ENCODE measurements at places on chromosomes 3 and 15.

- DNase-seq, result no peak
Measured at GRCh38 chr3:194098081-194098842, 37.7 kb upstream of the HES1 start.

DNA sequence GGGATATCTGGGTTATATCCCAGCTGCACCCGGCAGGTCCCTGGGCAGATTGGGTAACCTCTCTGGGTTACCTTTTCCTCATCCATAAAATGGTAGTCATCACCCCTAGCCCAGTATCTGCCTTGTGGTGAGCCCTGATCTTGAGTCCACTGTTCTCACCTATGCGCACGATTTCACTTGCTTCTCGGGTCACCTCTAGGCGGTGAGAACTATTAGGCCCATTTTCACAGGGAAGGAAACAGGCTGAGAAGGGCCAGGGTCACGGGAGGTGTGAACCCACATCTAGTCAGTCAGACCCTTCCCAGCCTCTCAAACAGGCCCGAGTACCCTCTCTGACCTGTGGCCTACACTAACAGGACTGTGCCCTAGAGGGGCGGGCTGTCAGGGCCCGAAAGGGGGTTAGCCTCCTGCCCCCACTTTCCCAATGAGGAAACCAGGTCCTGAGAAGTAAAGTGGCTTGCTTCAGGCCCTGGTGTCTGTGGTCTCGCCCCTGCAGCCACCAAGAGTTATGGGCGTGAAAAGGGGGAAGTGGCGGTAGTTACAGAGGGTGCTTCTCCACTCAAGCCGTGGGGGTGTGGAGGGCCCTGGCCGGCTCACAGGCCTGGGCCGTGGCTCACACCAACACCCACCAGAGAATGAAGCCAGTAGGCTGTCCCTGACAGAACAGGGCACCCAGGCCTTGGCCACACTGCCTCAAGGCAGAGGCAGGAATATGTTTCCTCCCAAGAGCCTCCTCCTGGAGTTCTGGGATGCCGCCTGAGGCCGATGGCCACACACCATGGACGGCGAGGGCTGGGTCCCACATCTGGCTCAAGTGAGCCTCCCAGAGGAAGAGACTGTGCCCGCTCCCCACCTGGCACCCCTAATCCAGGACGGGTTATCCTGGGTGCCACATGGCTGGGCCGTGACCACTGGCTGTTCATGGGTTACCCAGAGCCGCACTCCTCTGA, 19.5 kb downstream of the PSTPIP1 start:
- DNase-seq, result no peak

GRCh38 chr3:185956244-185956643, 18.4 kb upstream of the TRA2B start:
- no peak for DNase-seq

DNA sequence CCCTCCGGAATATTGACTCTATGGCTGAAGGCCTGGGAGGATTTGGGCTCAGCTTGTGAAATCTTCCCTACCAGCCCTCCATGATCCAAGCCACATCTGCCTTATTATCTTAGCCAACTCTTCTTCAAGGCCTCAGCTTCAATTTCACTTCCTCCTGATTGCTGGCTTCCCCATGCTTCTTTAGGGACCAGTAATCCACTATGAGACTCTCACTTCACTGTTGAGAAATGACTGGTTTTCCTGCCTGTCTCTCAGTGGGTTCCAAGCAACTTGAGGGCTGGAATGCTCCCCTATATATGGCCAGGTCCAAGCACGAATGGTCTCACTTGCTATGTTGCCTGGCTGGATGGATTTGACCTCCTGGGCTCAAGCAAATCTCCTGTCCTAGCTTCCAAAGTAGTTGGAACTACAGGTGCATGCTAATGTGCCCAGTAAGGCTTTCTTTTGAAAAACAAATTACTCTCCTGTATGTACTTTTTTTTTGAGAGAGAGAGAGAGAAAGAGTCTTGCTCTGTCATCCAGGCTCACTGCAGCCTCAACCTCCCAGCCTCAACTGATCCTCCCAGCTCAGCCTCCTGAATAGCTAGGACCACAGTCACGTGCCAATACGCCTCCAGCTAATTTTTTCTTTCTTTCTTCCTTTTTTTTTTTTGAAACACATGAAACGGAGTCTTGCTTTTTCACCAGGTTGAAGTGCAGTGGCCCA, 7.9 kb upstream of the PIK3CB start:
- DNase-seq, result no peak

GRCh38 chr3:49606427-49606826, 52.1 kb downstream of the BSN start:
- no peak for DNase-seq

GRCh38 chr3:186525369-186526255, 18.6 kb downstream of the CRYGS start:
- DNase-seq, result no peak

- no peak for DNase-seq
Measured at GRCh38 chr3:19816631-19817030, 117.4 kb downstream of the EFHB start.

DNA sequence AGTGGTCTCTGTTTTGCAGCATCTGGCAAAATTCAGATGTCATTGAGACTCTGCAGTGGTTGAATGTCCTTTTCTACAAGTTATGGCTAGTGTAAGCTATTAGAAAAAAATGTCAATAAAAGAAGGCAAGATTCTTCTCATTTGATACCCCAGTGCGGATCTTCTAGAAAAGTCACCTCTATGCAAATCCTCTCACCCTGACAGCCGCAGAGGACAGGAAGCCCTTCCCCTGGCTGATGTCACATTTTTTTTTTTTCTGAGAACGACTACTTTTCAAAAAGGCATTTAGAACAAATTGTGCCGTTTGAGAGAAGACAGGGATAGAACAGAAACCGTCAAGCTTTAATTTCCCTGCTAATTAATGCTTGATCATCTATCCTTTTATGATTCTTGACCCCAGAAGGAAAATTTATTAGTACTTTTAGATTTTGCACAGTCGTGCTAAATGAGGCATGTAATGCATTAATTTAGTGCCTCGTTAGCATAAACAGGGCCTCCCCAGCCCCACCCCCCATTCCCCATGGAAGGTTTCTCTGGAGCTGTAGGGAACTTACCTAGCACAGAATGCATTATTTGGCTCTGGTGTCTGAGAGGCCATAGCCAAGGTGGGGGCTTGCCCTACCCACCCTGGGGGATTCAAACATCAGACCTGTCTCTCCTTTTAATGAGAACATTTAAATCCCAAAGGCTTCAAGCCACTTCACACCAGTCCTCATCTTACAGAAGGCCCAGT, 183.8 kb downstream of the OPA1 start:
- no peak for DNase-seq

- no peak for DNase-seq
Measured at GRCh38 chr3:42681361-42682038, 3.8 kb upstream of the KLHL40 start.

All from glutamatergic neuron (in vitro differentiated cells).